ENCODE measurements at places on chromosomes 1 and 21. TPM values are rescaled to one million over a fixed set of nuclear protein-coding genes. Genes with fewer than 3 reads are reported as not detected.

PRKACB gene
- 8.7 TPM for total RNA-seq

ZNF648 gene
- total RNA-seq: not detected

LRRC52 gene
- not detected for total RNA-seq

RNU1-2 gene
- total RNA-seq: not detected

SPOCD1 gene
- 3.9 TPM for total RNA-seq

RLF gene
- 5.6 TPM for total RNA-seq

SEMA4A gene
- 0.40 TPM for total RNA-seq

TMEM201 gene
- 12.9 TPM for total RNA-seq

ACTA1 gene
- 0.21 TPM for total RNA-seq

RHD gene
- not detected for total RNA-seq

HTR1D gene
- 14.5 TPM for total RNA-seq

ABCA4 gene
- total RNA-seq: 0.35 TPM

LCE2C gene
- not detected for total RNA-seq

ALX3 gene
- not detected for total RNA-seq

CCDC30 gene
- total RNA-seq: 0.76 TPM

KRTAP7-1 gene
- total RNA-seq: not detected
